Fibroblast of skin of scalp (primary cell): ENCODE measurements at places on chromosomes 11 and 22.

DNA sequence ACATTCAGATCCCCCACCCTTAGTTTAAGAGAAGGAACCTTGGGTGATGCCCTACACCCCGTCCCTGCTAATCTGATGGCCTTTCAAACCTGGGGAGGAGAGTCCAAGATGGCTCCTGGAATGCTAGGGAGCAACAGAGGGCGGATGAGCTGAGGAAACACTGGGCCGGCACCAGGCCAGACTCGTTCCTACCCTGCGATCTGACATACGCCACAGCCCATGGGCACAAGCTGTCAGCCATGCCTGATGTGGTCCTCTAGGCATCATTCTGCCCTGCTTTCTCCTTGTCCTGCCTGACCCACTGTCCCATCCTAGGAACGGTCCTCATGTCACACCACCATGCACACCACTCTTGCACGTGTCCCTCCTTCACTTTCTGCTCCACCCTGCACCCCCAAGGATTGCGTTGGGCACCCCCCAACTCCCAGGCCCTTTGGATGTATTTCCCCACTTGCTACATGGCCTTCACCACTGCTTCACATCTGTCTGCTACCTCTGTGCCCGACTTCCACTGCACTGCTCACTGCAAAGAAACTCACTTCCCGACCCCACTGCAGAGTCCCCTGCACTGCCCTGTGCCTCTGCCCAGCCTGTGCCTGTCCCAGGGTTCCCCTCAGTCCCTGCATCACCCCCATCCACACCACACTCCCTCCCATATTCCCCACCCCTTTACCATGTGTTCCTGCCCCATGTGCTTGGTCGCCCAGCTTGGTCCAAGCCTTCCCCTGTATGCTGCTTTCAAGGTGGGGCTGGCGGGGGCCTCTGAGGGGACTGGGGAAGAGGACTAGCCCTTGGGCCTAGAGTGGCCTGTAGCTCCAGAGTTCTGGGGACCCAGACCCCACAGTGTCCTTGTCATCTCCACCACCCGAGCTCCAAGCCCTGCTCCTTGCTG is 29.2 kb downstream of the USP35 start:
- DNase-seq: no peak

- DNase-seq: peak; percentile 76
Measured at GRCh38 chr11:134266841-134267251, 9.3 kb upstream of the GLB1L3 start.

DNA sequence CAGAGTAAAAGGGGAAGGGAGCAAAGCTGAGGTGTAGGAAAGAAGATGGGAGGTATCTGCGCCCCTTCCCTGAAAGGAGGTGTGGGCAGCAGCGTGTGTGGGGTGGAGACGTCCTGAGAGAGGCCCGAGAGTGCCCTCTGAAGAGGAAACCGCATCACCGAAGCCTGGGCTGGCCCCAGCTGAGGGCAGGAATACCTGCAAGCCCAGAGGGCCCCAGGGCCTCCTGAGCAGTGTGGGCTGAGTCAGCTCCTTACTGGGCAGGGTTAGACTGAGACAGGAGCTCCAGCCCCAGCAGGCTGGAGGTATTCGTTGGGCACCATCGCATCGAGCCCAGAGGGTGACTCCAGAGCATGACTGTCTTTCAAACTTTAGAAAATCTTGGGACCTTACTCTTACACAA is 534.0 kb upstream of the B3GAT1 start:
- DNase-seq: no peak

DNA sequence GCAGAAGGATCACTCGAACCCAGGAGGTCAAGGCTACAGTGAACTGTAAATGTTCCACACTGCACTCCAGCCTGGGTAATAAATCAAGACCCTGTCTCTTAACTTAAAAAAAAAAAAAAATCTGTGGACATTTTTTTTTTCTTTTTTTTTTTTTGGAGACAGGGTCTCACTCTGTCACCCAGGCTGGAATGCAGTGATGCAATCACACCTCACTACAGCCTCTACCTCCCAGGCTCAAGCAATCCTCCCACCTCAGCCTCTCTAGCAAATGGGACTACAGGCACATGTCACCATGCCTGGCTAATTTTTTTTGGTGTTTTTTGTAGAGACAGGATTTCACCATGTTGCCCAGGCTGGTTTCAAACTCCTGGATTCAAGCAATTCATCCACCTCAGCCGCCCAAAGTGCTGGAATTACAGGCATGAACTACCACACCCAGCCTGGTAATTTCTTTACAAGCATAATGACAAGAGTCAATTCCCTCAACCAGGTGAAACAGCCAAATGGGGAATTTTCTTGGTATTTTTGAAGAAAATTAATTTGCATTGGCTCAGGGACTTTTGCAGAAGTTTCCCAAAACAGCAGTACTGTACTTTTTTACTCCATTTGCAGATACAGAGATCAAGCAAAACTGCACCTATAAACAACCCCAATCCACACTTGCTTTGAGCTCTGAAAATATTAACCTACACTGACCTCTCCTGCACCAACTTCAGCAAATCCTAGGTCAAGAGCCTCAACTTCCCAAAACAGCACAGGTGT is 44.0 kb downstream of the MRTFA start:
- no peak for DNase-seq

DNA sequence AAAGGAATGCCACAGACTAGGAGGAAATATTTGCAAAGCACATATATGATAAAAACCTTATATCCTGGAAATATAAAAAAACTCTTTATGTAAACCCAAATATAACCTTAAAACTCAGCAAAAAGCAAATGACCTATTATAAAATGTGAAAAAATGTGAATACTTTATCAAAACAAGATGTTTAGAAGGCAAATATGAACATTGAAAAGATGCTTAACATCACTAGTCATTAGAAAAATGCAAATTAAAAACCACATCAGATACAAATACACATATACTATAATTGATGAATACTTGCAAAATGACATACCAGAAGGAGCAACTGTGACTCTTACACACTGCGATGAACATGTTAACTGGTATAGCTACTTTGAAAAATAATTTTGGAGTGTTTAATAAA is 511.2 kb upstream of the LRRC4C start:
- peak; percentile 53 for DNase-seq

- DNase-seq: peak; percentile 8
Measured at GRCh38 chr11:120682866-120683265, 171.3 kb downstream of the GRIK4 start.
